SIG-M5 (cell line): ENCODE measurements at places on chromosomes 2 and 18.

- DNase-seq: no peak
Measured at GRCh38 chr2:193943406-193943960, 1713.5 kb upstream of the SLC39A10 start.

- DNase-seq: no peak
Measured at GRCh38 chr2:69304656-69305055, 82.4 kb downstream of the GFPT1 start.

DNA sequence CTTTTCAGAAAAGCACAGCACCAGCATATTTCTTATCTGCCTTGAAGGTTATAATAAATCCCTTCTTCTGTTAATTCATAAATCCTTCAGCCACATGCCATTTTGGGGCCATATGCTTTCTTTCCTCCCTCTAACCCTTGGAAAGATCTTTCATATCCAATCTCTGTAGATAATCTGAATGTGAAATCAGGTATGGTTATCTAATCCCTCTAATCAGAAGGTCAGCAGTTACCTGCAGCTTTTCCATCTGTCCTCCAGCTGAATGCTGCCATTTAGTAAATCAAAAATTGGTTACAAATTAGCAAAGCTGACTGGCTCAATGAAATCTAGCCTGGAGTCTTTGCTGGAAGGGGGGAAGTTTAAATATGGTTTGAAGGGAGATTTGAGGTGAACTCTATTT is 230.5 kb downstream of the PIK3C3 start:
- DNase-seq: no peak

- no peak for DNase-seq
Measured at GRCh38 chr2:218798767-218799504, 17.0 kb downstream of the CYP27A1 start.

GRCh38 chr2:20496076-20496872 is 49.4 kb downstream of the RHOB start:
- DNase-seq: no peak

DNA sequence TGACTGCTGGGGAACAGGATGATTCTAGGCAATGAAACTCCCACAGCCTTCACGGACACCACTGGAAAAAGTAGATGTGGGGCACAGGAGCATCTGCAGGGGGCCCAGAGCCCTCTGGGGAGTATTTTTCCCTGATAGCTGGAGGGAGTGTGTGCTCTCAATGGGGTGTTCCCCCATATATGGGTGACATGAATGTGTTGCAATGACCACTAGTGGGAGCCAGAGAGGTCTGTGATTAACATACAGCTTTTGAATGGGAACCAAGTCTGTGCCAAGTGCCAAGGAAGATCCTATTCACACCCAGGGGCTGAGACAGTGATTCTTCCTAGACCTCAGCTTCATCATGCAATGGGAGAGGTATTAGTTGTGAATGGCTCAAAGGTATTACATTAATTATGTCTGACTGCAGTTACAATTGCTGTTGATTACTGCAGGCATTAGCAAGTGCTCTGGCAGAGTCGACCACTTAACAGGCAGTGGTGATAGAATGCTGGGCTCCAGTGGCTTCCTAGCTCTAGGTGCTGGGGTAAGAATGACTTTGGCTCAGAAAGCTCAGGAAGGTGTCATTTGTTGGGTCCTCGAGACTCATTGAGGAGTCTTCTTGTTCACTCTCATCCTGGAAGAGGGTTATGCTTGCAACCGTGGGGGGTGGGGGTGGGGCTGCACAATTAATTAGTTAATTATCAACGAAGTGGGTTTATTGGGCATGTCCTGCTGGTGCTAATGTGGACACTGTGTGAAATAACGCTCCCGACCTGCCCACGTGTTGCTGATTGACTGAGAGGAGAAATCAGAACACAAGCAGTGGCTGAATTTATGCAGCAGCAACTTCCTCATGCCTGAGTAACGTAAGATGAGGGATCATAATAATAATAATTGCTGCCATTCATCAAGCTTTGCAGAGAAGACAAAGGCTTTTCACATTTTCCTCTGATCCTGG is 194.1 kb downstream of the CLIP4 start:
- DNase-seq: no peak

GRCh38 chr2:758073-758820 is 81.0 kb upstream of the TMEM18 start:
- DNase-seq: no peak

DNA sequence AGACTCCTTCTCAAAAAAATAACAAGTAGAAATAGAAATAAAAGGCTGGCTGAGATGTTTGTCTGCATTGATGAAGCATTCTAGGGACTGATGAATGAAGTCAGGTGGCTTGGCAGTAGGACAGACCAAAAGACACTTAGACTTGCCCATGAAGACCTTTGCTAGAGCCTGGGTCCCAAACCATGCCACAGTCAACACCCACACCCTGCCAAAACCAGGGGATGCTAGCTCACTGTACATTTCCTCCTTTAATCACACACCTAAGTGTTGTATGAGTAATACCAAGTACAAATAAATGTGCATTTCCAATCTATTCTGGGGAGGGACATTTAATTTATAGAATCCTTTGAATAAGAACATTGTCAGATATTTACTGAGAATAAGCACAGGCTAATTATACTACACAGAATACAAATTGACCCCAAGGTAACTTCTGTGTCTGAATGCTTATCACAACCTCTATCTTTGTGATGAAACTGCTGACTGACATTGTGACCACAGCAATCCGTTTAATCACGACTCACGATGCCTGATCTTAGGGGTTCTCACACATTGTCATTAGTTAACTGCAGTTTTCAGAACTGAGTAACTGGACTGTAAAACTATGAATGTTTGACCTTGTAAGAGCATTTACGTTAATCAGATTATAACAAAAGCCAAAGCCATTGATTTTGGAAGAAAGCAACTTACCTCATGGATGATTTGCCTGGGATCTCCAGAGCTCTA is 10.5 kb upstream of the NOL10 start:
- DNase-seq: no peak

DNA sequence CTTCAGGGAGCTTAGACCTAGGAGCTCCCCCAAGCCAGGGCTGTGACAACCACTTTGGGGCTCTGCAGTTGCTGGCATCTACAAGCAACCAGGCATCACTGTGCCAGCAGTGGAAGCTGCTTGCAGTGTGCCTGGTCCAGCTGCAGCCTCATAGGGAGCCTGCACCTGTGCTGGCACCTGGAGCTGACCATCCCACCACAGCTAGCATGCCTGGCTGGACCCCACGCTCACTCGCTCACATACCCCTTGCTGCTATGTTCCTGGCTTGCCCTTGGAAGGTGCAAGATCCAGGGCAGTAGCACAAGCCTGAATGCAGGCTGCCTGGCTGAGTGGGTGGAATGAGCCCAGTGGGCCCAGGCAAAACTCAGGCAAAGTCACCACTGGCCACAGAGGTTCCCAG is 82.5 kb downstream of the ZNF804A start:
- no peak for DNase-seq

DNA sequence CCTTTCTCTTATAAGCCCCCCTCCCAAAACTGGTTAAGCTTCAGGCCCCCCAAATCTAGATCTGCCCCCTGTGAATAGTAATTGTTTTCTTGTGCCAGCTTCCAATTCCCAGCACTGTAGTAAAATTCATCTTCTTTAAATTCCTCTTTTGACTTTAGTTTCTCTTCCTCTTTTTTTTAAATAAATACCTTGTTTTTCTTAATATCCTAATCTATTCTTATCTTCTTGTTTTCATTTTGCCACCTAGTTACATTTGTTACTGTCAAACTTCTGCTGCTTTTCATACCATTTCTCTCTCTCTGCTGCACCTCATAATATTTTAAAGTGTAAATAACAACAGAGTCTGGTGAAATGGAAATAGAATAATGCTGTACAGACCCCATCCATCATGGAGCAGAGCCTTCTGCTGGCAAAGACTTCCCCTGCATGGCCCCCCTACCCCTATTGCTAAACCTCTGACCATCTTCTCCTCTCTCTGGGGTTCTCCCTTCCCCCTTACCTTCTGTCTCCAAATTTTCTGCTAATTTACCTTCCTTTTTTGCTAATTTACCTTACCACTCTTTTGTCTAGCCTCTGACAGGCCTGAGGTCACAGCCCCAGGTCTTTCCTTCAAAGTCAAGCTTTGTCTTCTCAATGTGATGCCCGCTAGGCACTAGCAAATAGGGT is 94.9 kb upstream of the PAPOLG start:
- DNase-seq: peak; percentile 40

DNA sequence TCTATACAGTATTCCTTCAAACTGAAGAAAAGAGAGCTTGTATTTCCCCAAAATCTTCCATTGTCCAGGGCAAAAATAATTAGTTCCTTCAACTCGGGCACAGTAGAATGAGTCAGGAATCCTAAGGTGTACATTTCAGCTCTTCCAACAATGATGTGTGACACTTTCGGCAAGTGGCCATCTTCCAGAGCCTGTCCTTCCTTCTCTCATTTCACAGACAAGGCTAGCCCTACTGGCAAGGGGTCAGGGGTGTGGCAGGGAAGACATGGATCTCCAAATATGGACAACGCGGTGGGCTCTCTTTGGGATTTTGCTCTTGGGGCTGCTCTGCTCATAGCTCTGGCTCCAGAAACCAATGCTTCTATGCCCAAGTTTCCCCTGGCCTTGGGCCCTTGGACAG is 6.0 kb downstream of the B4GALT6 start:
- no peak for DNase-seq

- no peak for DNase-seq
Measured at GRCh38 chr2:55518841-55519165, 715 bp upstream of the CFAP36 start.

DNA sequence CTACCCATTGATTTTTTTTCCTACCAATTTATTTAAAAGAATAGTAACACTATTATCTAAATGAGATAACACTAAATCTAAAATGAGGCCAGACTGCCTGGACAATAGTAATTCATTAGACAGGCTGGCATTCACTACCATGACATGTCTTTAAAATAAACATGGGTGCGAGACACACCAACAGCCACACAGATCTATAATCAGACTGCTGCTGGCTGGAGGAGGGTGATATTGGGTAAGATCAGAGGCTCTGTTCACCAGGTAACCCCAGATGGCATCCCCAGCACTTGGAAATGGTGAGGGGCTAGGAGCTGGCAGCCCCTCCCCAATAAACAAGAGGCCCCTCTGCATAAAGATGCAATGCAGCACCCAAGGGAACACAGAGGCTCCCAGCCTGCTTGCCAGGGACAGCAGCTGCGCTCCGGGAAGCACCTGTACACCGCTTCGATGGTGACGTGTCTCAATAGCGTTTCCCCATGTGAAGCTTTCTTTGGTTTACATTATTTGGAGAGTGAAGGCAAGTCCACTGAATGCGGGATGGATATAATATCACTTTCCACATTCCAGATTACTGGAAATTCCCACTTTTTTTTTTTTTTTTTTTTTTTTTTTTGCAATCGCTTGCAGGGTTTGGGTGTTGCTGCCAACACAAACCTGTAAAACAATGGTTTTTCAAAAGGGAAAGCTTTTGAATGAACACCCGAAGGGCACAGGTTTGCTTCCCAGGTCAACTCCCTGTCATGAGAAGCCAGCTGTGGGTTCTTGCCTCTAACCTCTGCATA is 159.0 kb downstream of the ZNF516 start:
- DNase-seq: no peak

- no peak for DNase-seq
Measured at GRCh38 chr18:63342206-63342605, 22.6 kb upstream of the BCL2 start.

DNA sequence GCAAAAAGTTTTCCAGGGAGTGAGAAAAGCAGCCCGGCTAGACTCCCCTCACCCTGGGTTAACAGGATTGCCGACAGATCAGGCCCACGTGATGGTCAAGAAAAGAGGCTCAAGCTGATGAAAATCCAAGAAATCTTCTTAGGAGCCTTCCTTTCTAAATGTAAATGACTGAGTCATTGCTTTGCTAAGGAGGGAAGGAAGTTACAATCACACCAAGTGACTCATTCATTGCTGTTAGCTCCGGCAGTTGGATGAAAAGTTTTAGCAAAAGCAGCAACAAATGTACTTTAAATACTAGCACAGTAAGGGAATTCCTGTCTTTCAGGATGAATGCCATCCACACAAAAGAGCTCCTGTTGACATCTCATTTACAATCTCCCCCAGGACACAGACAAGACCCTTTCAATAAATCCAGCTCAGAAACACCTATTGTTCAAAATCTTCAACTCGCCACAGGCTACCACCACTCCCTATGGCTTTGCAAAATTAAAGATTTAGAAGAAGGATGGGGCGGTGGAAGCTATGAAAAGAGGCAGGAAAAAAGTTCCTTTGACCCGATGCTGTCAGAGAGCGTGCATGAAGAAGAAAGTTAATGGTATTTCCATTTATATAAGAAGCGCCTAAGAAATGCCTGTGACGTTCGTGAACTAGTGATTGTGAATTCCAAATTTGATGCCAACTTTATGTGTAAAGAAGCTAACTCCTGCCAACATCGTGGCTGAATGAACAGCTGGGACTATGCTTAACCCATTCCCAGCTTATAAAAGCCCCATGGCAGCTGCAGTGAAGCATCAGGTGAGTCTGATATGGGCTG is 153.7 kb downstream of the TGIF1 start:
- peak; percentile 82 for DNase-seq

GRCh38 chr2:226307487-226308322 is 491.9 kb downstream of the IRS1 start:
- DNase-seq: no peak

DNA sequence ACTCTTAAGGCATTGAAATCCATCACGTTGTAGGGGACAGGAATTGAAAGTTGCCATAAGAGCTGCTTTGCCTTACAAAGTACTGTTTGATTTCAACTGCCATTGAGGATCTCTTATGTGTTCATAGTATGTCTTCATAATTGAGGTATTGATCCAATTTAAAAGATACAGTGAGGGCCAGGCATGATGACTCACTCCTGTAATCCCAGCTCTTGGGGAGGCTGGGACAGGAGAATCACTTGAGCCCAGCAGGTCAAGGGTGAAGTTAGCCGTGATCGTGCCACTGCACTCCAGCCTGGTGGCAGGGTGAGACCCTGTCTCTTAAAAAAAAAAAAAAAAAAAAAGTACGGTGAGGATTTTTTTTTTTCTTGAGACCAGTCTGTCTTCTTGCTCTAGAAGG is 91.7 kb upstream of the EML6 start:
- no peak for DNase-seq

GRCh38 chr2:230258483-230258882 is 32.9 kb downstream of the SP140 start:
- DNase-seq: no peak

DNA sequence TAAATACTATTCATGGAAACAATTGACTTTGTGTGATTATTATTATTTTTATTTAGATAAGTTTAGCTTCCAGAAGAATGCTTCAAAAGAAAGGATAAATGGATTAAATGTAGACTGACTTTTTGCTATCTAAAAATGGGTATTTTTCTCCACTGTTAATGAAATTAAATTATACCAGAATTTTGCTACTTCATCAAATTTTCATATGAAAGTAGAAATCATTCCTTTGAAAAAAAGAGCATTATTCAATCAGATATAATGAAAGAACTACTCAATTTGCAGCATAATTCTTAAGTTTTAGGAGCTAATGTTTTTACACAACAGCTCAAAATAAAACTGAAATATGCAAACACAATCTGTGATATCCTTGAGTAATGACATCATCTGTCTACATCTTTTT is 1424.6 kb downstream of the DPP10 start:
- DNase-seq: no peak

GRCh38 chr2:95262896-95263542 is 11.2 kb upstream of the PROM2 start:
- no peak for DNase-seq
